ENCODE measurements at places on chromosomes 11 and 22. TPM values are rescaled to one million over a fixed set of nuclear protein-coding genes. Genes with fewer than 3 reads are reported as not detected.

Gene SYTL2
- 40.4 TPM for total RNA-seq

Gene GRAMD4
- total RNA-seq: 24.9 TPM

Gene OR56A1
- not detected for total RNA-seq

Gene SULT4A1
- 0.89 TPM for total RNA-seq

Gene PANX3
- total RNA-seq: not detected

Gene OR52H1
- 0.59 TPM for total RNA-seq

Gene CCDC89
- 1.8 TPM for total RNA-seq

Gene MMP1
- 0.69 TPM for total RNA-seq

Gene OR8G5
- total RNA-seq: not detected

Gene IGF2
- total RNA-seq: 467 TPM

Gene HTR3A
- total RNA-seq: 0.99 TPM

Gene SUSD2
- 0.99 TPM for total RNA-seq

Gene RASGRP2
- total RNA-seq: 5.1 TPM

Gene BDNF
- total RNA-seq: 2.9 TPM

Gene BAIAP2L2
- total RNA-seq: 0.59 TPM

Gene POTEH
- total RNA-seq: not detected

Gene CHRM1
- 0.69 TPM for total RNA-seq

Gene TMEM45B
- total RNA-seq: 7.6 TPM

Gene C2CD2L
- total RNA-seq: 4.5 TPM

Gene SAMM50
- total RNA-seq: 40.1 TPM

Gene RIBC2
- 2.1 TPM for total RNA-seq

Gene BRD1
- 33.7 TPM for total RNA-seq

Gene OVCH2
- 1.2 TPM for total RNA-seq

Gene EHD1
- 27.1 TPM for total RNA-seq

Gene MMP27
- 6.7 TPM for total RNA-seq

Gene NAV2
- 13.6 TPM for total RNA-seq

Gene TMEM191B
- 0.59 TPM for total RNA-seq

Gene MS4A7
- total RNA-seq: 8.4 TPM

Gene TMEM25
- 8.1 TPM for total RNA-seq

Gene DUSP8
- 1.8 TPM for total RNA-seq

Gene RAB30
- total RNA-seq: 22.4 TPM

Gene GRM5
- total RNA-seq: 0.20 TPM

Gene OR5P2
- not detected for total RNA-seq

Gene CHKB
- 28.3 TPM for total RNA-seq

Gene PARVB
- total RNA-seq: 6.6 TPM

Gene DEPDC5
- total RNA-seq: 14.8 TPM

Gene MFRP
- 0.10 TPM for total RNA-seq

Gene DGCR6
- total RNA-seq: 3.2 TPM
